Fibroblast of skin of back (primary cell): ENCODE measurements at places on chromosomes 5 and 9.

DNA sequence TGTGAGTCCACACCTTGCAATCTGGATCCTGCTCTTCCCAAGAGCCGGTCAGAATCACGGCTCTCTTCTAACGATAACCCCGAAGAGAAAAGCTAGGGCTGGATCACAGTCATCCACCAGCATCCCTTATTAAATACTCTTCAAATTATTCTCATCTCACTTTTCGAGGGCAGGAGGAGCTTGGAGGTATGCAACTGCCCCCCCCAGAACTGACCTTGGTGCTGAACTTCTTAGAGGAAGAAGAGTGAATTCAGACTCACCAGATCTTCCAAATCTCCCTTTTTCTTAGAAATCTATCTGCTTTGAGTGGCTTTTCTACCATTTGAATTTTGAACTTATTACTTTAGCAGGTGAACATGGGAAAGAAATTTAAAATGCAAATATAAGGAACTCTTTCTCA lies 75.7 kb downstream of the MED10 start:
- no peak for DNase-seq

DNA sequence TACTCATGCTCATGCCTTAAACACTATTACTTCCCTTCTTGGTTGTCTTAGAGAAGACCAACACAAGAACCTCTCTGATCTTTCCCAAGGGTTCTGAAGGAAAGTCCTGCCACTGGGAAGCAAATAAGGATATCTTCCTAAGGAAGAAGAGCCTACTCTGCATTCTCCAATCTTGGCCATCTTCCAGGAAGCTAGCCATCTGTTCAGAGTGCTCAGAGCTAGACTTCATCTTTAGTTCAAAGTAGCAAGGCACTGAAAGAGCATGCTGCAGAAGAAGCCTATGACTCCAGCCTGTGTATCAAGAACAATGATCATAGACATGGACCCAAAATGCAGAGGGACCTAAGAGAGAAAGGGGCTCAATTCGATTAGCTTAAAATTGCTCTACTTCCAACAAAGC lies 114.7 kb downstream of the KIAA0825 start:
- DNase-seq: no peak

DNA sequence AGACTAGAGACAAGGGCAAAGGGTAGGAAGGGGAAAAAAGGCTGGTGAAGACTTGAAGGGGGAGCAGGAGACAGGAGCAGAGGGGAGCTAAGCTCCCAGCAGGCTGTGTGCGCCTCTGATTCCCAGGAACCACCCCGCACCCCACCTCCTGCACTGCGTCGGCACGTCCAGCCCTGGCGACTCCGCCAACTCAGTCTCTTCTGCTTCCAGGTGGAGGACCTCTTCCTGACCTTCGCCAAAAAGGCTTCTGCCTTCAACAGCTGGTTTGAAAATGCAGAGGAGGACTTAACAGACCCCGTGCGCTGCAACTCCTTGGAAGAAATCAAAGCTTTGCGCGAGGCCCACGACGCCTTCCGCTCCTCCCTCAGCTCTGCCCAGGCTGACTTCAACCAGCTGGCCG lies 30.5 kb downstream of the DYNC2I2 start:
- no peak for DNase-seq

DNA sequence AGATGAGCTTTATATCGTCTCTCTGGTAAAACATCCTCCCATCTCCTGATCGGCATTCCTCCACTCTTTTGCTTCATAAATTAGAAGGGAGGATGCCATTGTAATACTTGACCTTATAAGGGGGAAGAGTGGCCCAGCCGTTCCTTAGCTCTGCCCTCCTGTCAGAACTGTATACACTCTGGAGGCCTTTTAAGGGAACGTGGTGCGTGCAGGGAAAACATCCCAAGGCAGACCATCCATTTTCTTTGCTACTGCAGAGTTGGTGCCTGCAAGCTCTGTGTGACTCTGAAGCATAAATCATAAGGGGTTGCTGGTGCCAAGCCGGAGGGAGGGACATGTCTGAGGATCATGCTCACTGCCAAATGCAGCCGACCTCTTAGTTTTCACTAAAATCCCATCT lies 90.4 kb downstream of the PGM5 start:
- DNase-seq: peak; percentile 3

DNA sequence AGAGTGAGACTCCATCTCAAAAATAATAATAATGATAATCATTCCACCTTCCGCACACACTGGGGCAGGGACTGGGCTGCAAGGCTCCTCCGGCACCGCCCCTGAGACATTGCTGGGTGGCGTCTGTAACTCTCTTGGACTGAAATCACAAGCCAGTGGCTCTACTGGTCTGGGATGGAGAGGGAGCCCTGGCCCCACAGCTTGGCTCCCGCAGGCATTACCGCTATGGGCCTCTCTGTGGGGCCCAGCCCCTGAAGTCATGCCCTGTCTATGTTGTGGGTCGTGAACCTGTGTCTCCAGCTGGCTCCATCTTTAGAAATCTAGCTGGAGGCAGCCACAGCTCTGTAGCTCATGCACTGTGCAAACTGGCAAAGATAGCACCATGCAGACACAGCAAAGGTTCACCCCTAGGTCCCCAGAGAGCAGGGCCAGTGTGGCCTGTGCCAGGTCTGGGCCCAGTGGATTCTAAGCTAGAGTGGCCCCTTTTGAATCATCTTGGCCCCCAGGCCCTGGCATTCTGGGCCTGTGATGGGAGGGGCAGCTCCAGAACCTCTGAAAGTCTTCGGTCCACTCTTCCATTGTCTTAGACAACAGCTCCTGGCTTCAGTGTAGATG lies 36.1 kb upstream of the COL5A1 start:
- DNase-seq: no peak

- no peak for DNase-seq
Measured at GRCh38 chr5:134580001-134580460, 52.6 kb downstream of the SAR1B start.
